ENCODE measurements at places on chromosomes 16 and 17. TPM values are rescaled to one million over a fixed set of nuclear protein-coding genes. Genes with fewer than 3 reads are reported as not detected.

- no peak for DNase-seq
Measured at GRCh38 chr17:42832213-42832933, 824 bp upstream of the PSME3 start.

DNA sequence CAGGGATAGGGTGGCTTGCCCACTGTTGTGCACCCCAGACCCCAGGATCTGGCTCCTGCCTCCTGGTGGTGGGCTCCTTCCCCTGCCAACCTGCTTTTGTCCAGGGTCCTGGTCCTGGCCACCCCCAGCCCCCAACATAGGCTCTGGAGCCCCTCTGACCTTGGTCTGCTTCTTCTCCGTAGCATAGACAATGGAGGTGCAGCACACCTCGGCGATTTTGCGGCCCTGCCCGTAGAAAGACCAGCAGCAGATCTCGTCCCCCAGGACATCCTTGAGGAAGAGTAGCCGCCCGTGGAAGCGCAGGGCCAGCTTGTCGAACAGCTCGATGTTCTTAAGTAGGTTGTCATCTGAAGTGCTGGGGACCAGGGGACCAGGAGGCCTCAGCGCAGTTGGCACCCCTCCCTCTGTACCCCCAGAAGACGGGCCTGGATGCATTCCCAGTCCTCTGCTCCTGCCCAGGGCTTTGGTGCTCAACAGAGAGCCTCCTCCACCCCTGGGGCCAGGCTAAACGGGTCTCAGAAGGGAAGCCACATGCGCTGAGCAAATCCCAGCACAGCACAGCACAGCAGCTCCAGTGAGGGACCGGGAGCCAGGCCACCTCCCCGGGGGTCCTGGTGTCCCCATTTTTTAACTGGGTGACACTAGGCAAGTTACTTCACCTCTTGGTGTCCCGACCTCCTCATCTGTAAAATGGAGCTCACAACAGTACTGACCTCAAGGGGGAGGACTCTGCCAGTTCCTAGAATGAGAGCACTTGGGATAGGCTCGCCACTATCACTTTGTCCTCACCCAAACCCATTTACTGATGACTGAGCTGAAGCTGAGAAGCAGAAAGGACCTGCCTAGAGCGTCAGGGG is 10.8 kb downstream of the ASPHD1 start:
- DNase-seq, result no peak

- peak; percentile 31 for DNase-seq
Measured at GRCh38 chr16:13036600-13036999, 135.2 kb downstream of the SHISA9 start.

DNA sequence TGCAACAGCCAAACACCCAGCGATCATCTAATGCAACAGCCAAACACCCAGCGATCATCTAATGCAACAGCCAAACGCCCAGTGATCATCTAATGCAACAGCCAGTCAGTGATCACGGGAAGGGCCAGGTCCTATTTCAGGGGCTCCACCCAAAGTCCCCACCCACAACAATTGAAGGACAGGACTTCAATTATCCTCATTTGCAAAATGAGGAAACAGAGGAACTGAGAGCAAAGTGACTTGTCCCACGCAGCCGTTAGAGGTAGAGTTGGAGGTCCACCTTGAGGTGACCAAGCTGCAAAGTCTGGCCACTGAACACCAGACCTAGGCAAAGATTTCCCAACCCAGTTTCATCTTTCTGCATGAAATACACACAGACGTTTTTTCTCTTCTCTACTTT is 3.7 kb downstream of the ZG16B start:
- DNase-seq, result no peak

GRCh38 chr17:77449908-77450741 is 309.4 kb downstream of the SEC14L1 start:
- DNase-seq, result no peak

- no peak for DNase-seq
Measured at GRCh38 chr17:58913552-58913951, 157.9 kb downstream of the PPM1E start.

Gene AGRP
- total RNA-seq, result not detected

Gene KRT14
- not detected for total RNA-seq

Gene C16orf96
- not detected for total RNA-seq

Gene CDK5R1
- total RNA-seq, result 2.5 TPM

All from NCI-H460 (cell line).